ENCODE measurements at places on chromosomes 5 and 9.

GRCh38 chr9:129665389-129665775 lies at the start of gene PRRX2:
TSS of gene PRRX2 (plus strand) at chr9:129665647. CDS start at chr9:129665868, 221 bp downstream.
- DNase-seq = peak; percentile 49

DNA sequence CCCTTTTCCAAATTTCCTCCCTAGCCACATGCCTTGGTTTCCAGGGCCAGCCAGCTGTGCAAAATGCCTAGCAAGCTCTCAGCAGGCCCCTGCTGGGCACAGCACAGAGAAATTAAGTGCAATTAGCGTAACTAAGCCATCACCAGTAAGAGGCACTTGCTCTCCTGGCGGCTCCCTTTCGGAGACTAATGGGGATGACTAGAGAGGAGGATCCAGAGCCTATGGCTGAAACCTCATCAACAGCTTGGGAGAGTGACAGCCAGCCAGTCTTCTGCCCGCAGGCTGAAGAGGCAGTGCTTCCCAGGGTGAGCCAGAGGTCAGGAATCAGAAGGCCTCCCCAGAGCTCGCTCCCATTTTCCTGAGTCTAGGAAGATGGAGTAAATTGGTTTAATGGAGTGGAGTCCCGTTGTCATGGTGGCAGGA lies 108.4 kb downstream of the KCNIP1 start:
- DNase-seq = no peak

DNA sequence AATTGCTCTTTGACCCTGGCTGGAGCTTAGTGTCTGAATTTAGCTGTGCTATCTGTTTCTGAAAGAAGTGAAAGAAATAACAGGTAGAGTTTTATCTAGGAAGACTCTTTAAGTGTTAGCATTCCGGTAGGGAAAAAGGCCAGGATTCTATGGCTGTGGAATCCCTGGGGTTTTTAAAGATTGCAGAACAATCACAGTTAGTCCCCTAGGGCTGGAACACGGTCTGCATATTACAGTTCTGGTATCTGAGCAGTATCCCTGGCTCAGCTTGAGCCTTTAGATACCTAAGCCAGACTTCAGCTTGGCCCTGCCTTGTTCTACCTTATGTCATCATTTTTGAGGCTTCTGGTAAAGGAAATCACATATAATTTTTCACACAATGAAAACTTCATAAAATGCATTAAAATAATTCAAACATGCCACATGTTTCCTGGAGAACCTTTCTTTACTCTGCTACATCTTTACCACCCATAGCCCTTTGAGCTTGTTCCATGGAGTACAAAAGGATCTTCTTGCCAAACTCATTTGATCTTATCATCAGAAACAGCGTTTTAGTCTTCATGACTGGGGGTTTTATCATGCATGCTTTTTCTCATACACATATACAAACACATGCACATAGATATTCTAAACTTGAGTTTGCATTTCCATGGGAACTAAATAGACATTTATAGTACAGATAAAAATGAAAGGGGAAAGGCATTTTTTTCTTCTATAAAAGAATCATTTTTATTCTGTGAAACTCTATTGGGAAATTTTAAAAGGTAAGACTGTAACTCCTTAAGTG lies 410.8 kb downstream of the CETN3 start:
- no peak for DNase-seq

DNA sequence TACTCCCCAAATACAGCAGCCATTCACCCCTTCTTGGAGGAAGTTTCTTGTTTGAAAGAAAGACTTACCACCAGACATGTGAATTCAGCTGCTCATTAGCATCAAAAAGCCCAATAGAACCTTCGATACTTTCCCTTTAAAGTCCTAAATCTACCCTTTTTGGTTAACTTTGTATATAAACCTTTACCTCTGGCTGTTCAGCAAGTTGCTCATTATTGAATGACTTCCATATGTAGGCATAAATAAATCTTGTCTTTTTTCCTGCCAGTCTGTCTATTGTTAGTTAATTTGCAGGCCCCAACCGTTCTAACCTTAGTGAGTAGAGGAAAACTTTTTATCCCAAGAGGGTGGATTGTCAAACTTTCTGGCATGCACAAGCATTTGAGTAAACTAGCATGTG lies 27.9 kb upstream of the FBXL17 start:
- DNase-seq = no peak

DNA sequence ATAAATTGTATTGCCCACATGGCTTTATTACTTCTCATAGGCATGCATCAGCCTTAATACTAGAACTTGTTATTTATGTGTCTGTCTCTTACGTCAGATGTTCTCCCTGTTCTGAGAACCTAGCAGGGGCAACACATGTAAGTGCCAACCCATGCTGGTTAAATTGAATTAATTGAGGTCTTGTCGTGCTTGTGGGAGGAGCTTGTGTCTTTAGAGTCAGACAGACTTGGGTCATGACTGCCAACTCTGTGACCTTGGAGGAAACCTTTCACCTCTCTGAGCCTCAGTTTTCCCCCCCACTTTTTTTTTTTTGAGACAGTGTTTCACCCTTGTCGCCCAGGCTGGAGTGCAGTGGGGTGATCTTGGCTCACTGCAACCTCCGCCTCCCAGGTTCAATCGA lies 2.2 kb upstream of the MEGF9 start:
- no peak for DNase-seq

- no peak for DNase-seq
These were observed 7.5 kb downstream of the BRD9 start for GRCh38 chr5:885127-885442.

DNA sequence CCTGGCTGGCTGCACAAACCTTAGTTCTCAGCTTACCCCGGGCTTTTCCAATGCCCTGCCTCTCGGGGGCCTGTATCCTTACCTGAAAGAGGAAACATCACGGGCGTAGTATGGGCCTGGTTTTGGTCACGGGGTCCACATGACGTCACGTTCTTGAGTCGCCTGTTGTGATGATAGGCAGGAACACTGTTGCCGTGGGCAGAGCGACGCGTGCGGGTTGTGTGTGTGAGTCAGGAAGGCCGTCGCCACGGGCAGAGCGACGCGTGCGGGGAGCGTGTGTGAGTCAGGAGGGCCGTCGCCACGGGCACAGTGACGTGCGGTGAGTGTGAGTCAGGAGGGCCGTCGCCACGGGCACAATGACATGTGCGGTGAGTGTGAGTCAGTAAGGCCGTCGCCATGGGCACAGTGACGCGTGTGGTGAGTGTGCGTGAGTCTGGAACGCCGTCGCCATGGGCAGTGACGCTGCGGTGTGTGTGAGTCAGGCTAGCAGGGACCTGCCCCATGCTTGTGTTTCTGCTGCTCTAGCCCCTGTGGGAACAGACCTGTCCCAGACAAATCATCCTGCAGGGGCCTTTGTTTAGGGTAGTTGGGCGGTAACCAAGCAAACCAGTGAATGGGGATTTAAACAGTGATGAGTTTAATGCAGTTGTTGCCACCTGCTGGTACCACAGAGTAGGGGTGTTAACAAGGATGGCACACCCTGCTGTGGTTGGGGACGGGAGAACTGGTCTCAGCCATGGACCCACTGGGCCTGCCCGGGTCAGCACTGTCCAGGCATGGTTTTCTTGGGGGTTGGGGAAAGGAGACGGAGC lies 19.8 kb downstream of the TRIP13 start:
- no peak for DNase-seq

- DNase-seq = no peak
These were observed 81.1 kb downstream of the EGFLAM start for GRCh38 chr5:38339446-38339845.

DNA sequence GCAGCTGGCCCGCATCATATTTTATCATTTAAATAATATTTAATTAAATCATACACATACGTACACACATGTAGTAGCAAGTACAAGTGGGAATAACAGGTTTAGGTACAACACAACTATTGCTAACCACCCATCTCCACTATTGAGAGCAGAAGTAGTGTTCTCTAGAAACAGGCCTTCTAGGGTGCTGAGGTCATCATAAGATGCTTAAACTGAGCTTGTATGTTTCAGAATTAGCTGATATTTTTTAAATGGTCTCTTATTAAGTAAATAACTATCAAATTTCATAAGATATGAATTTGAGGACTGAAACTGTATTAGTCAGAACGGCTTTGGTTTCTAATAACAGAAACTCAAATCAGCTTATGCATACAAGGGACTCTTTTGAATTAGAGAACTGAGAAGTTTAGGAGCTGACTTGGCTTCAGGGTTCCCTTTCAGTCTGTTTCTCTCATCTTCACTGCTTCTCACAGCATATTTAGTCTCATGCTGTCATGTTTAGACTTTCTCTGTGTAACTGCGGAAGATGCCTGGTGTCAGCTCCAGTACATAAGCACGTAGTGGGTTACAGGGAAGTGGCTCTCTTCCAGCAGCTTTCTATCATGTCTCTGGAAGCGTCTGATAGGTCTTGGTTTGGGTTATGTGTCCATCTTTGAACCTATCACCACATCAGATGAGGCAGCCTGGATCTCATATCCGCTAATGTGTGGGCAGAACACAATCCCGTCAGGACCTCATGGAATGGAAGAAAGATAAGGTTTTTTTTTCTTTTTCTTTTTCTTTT lies 25.0 kb upstream of the OCLN start:
- DNase-seq = peak; percentile 34

GRCh38 chr9:551986-552929 lies 289.2 kb upstream of the DMRT1 start:
- DNase-seq = no peak

- no peak for DNase-seq
These were observed 101.7 kb upstream of the IFNE start for GRCh38 chr9:21583628-21584377.

GRCh38 chr9:130869250-130869649 lies 27.4 kb downstream of the QRFP start:
- DNase-seq = no peak

GRCh38 chr5:95620030-95620869 lies at the start of gene GPR150:
TSS of gene GPR150 (plus strand) at chr5:95620087. CDS start at chr5:95620276, 189 bp downstream.
- DNase-seq = peak; percentile 52

DNA sequence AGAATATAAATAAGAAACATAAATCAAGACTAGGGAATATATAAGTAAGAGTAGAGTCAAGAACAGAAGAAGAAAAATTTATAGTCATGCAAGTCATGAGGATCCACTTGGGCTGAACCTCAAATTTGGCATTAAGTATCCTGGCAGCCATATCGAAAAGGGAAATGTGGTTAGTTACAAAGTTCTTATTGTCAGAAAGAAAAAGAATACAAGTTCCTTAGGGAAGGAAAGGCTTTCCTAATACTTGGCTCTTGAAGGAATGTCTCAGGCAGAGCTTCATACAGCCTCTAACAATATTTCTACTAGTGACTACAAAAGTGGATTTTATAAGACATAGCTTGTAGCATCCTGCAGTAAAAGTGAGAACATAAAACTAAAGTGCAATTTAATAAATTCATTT lies 45.4 kb downstream of the TMEM252 start:
- no peak for DNase-seq

DNA sequence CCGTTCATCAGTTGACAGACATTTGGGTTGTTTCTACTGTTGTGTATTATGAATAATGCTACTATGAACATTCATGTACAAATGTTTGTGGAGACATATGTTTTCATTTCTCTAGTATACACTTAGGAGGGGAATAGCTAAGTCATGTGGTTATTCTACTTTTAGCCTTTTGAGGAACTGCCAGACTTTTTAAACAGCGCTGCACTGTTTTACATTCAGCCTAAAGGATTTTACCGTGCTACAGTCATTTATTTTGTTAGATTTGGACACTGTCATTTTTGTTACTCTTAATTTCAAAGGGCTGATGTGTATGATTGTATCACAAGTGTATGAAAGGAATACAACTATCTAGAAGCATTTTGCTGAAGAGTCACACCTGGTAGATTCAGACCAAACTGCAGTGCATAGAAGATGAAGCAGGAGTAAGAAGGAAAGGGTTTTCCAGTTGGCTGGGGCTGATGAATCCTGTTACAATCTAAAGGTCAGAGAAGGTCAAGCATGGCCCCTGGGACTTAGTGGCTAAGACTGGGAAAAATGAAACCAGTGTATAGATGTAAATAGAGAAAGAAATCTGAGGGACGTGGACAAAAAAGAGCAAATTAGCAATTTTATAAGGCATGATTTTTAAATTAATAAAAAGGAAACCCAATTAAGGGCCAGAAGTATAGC lies 509.7 kb downstream of the PSAT1 start:
- DNase-seq = no peak

DNA sequence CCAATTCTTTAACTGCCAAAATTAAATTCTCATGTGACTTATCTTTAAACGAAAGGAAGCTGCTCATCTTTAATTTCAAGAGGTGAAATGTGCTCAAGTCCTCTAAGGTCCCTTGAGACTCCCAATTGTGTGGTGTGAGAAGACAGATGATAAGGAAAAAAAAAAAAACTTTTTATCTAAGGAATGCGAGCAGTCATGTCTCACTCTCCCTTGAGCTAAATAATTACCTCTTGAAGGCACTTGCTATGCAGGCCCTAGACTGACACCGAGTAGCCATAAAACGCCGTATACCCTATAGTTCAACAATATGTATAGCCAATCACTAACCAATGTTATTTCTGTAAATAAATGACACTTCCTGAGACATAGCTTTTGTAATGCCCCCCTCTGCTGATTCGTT lies 1.5 kb upstream of the DTWD2 start:
- DNase-seq = no peak

DNA sequence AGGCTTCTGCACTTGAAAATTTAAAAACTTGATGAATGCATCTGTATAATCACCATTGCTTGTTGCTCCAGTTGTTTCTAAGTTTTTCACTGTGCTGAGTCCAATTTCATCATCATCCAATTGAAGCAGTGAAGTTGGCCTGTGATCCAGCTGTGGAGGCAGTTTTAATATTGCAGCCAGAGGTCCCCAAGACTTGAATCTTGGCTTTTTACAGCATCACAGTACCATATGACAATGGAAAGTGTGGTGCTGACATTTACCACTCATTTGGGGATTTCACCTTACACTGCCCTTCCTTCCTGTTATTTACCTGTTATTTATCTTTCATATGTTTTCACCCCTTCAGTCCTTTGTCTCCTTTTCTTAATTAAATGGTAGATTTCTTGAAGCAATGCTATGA lies 76.2 kb upstream of the SPIN1 start:
- no peak for DNase-seq

DNA sequence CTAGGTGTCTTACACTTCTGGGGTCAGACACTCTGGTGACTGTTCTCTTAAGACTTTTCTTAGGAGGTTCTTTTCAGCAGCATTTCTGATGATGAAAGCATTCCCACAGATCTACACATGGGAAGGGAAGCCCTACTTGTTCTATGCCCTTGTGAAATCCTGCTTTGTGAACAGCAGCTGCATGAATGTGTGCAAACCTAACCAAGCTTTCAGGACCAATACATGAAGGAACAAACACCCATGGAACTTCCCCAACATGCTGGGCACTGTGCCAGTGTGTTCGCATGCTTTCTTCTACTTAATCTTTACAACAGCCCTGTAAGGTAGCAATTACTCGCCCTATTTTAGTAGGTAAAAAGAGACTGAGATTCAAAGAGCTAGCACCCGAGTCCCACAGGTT lies 439.9 kb upstream of the KLF4 start:
- DNase-seq = no peak

- no peak for DNase-seq
These were observed 177.5 kb upstream of the PPP2R2B start for GRCh38 chr5:147055850-147056566.

DNA sequence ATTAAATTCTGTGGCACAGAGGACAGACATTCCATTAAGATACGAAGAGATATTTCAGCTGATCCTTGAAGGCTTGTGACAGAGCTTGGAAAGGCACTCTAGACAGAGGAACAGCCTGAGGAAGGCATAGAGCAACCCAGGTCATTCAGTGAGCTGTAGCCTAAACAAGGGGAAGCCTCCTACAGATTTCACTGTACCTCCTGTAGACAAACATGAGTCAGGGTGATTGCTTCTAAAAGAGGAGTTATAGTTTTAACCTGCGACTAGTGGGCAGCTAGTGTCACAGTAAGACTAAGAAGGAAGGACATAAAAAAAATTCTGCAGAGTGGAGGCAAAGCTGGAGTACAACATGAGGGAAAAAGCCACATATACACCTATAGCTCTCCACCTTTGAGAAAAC lies 43.5 kb upstream of the ANKDD1B start:
- no peak for DNase-seq
